ENCODE measurements at places on chromosomes 16 and 17.

GRCh38 chr16:882256-882655, 81.7 kb upstream of the GNG13 start:
- DNase-seq = no peak

DNA sequence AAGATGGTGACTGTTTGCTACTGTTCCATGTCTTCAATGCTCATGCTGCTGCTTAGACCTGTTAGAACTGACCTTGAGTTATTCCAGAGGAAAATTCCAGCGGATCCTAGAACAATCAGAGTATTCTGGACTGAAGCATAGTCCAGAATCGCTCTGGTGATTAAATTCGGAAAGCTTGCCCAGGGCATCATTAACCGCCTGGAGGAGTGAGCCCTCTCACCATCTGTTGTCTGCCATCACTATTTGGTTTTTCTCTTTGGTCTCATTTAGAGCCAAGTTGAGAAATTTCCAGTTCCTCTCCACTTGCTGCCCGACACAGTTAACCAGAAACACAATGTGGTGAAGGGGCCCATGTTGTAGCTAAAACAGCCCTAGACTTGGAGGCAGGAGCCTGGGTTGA, 104.1 kb downstream of the BMERB1 start:
- no peak for DNase-seq

DNA sequence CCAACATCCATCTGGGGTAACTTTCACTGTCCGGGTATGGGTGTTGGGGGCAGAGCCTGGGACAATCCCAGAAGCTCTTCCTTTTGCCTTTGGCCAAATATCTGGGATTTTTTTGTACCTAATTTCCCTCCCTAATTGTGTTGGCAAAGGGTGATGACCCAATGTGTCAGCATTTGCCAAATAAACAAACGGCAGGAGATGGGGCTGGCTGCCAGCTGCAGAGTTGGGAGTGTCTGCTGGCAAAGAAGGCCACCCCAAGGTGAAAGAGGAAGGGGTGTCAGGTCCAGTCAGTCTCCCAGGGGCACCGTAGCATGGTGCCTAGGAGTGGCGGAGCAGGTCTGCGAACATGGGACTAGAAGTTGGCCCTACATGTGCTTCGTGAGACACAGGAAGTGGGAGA, 73.0 kb downstream of the SLC6A2 start:
- DNase-seq = no peak

- no peak for DNase-seq
These were observed at the start of gene CDH13 for GRCh38 chr16:82626791-82627261. CDH13 (plus strand) TSS chr16:82626969.

GRCh38 chr17:34816848-34817247, 144.4 kb downstream of the CCT6B start:
- DNase-seq = no peak

GRCh38 chr17:78130437-78131101, at the start of gene TMC8:
TMC8 (plus strand) TSS chr17:78130771; CDS start chr17:78131589, 818 bp downstream.
- DNase-seq = no peak

GRCh38 chr16:55101026-55101425, 170.4 kb downstream of the IRX5 start:
- DNase-seq = no peak

GRCh38 chr16:87701078-87701460, 64.7 kb downstream of the KLHDC4 start:
- no peak for DNase-seq

DNA sequence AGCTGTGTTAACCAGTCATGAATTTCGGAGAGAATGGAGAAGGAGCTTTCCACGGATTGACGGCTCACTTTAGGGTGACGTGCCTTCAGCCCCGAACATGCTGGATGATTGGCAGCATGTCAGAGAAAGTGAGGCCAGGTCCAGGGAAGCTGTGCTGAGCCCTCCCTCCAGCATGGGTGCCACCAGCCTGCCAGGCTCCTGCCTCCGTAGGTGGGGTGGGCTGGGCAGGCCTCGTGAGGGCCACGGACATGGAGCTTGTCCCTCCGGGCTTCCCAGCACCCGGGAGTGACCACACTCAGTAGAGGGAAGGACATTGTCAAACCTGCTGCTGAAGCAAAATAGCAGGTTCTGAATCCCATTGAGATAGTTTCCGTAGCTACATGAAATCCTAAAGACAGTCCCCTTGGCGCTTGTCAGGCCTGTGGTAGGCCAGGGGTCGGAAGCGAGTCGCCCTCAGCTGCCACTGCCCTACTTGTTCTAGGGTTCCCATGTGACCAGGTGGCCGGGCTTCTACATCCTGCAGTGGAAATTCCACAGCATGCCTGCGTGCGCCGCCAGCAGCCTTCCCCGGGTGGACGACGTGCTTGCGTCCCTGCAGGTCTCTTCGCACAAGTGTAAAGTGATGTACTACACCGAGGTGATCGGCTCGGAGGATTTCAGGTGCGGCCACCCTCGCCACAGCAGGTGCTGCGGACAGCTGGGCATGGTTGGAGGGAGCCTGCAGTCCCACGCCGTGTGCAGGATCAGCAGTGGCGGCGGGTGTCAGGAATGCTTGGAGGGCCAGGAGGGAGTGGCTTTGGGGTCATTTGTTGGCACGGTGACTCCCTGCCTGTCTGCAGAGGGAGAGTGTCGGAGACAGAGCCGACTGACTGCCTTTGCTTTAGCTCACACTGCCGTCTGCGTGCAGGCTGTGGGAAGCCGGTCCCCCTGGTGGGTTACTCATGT, 72.3 kb downstream of the SEC14L1 start:
- DNase-seq = no peak

DNA sequence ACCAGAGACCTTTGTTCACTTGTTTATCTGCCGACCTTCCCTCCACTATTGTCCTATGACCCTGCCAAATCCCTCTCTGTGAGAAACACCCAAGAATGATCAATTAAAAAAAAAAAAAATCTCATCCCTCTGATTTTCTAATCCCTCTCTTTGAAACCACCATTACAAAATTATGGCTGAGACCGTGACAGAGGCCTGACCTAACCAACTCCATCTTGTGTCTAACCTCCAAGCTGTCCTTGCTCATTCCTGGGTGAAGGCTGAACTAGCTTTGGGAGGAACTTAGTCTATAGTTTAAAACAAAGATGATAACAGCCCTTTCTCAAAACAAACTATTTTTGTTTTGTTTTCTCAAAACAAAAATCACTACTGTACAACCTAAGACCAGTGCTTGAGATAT, 474.5 kb downstream of the TMEM114 start:
- DNase-seq = no peak

DNA sequence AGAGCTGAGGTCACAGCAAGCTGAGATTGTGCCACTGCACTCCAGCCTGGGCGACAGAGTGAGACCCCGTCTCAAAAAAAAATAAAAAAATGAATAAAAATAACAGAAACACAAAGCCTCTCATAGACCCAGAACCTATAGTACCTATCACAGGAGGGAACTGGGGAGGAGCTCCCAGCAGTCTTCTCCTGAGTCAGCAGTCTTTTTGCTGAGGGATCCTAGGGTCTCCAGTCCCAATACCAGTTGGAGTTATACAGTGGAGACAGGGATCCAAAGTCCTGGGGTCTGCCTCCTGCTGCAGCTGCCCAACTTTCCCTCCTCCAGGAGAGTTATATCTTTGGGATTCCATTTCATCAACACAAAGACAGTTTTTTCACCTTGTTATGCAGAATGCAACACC, 3.7 kb upstream of the TMUB2 start:
- no peak for DNase-seq

DNA sequence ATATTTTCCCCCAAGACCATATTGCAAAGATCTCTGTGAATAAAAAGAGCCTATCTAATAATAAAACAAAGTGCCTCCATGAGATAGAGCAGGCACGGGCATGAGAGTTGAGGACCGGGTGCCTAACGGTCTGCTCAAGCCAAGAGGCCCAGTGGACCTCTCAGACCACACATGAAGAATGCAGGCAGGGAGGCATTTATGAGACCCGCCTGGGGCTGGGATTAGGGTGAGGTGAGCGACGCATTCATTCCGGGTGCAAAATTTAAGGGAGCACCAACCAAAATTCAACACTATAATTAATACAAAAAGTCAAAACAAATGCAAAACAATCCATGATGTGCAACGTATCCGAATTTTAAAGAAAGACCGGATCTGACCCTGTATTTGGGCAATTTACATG, 108.5 kb downstream of the MAF start:
- DNase-seq = no peak

DNA sequence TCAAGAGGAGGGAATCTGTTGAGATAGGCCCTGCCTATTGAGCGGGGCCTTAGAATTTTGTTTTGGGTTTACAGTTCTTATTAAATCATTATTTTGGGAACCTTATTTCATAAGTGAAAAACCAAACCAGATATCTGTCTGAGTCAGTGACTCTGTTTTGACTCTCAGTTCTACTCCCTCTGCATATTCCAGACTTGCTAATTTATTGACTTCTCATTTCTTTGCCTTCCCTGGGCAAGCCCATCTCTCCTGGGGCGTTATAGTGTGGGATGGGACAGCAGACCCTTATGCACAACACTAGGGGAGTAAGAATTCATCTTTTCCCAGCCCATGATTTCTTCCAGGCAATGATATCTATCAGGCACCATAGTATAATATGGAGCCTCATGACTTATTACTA, 45.7 kb downstream of the CPD start:
- no peak for DNase-seq

DNA sequence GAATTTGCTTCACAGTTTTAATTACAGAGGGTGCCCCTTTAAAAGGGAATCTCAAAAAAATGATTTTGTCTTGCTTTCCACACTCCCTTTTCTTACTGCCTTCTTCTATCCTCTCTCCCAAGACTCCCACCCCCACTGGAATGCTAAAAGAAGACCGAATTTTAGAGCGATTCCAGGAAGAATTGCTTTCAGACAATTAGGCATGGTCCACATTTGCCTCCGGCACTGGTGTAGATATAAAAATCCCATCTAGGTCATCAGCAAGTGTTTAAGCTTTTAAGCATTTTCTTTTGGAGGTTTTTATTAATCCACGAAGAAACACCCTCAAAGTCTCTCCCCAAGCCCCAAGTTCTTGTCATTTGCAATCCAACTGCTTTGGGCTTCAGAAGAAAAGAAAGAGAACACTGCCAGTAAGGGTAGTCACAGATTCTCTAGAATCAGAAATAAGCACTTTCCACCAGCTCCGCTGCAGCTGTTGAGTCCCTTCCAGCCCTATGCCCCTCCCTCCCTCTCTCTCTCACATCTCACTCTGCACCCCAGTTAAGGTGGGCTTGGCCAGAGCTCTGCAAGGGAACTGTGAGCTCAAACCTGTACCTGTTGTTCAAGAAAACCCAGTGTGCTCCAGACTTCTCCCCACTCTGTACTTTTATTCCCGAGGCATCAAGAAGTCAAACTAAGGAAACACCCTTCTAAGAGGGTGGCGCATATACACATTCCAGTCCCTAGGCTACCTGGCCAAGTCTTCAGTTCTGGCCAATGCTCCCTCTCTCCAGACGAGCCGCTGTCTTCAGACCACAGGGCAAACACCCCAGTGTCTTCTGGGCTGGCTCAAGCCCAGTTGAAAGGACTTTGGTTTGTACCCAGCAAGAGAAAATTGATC, 170.2 kb downstream of the RGS9 start:
- no peak for DNase-seq

DNA sequence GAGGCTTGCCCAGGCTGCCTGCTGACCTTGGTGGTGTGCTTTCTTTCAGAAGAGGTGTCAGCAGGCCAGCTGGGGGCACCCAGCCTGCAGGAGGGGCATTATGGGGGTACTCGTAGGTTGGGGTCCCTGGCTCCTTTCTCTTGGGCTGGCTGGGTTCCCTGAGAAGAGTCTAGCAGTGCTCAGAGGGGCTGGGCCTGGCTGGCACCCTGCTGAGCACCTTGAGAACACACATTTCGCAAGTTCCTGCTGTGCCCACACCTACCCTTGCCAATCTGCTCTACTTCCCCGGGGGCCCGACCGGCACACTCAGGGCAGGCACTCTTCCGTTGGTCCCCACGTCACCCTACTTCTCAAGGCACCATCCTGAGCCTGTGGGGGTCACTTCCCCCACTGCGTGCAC, 5.1 kb downstream of the CEMP1 start:
- DNase-seq = no peak

GRCh38 chr17:10789694-10790271, 14.1 kb downstream of the TMEM238L start:
- no peak for DNase-seq

GRCh38 chr16:64184156-64184555, 937.7 kb downstream of the CDH11 start:
- no peak for DNase-seq

DNA sequence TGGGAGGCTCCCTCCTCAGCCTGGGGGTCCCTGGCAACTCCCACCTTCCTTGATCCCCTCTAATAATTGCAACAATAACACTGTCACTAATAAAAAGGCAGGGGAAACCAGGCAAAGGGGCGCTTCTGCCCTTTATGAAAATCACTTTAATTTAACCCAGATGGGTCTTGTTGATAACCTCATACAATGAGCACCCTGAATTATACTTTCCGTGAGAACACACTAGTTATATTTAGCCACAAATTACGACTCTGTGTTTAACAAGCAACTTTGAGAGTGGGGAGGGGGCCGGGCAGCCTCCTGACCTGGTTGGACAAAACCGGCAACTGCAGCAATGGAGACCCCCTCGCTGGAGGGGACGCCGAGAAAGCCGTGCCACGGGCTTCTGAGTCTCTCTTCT, 5.7 kb upstream of the BAHCC1 start:
- no peak for DNase-seq

- no peak for DNase-seq
These were observed 62.6 kb downstream of the KSR1 start for GRCh38 chr17:27518545-27519521.

DNA sequence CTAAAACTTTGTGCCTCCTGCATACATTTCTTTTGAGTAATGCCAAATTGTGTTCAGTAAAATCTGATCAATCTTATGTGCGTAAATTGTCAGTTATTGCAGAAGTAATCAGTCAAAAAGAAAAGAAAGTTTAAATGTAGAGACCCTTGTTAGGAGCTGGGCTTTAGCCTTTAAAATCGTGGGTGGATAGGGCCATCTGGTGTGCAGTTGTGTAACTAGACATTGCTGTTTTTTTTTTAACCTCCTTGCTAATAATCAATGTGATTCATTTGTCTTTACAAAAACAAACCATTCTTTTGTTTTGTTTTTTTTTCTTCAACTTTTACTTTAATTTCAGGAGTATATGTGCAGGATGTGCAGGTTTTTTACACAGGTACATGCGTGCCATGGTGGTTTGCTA, 5.3 kb upstream of the WWOX start:
- no peak for DNase-seq

- DNase-seq = peak; percentile 88
These were observed at the start of gene ACTG1 for GRCh38 chr17:81512562-81513371. ACTG1 (minus strand) TSS chr17:81512799; CDS start chr17:81512354, 445 bp downstream.

DNA sequence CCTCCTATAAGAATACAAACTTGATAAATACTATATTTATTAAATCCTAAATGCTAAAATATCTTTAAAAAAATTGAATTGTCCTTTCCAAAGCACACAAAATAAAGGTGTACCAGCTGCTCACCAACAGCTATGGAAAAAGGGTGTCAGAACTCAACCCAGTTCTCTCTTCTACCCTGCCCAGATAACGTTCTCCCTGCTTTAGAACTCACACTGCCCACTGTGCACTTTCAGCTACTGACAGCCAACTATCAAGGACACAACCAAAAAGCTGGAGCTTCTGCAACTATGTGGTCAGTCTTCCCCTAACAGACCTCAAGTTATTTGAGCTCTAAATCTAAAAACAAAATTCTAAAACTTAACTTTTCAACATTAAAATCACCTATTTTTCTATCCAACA, 13.7 kb downstream of the AP1G1 start:
- no peak for DNase-seq

All from NCI-H1930 (cell line).